ENCODE measurements at places on chromosomes 5 and 9. TPM values are rescaled to one million over a fixed set of nuclear protein-coding genes. Genes with fewer than 3 reads are reported as not detected.

The GTF2H2C gene
- total RNA-seq = 31.0 TPM

The TRPM6 gene
- total RNA-seq = not detected

The NR2F1 gene
- 85.3 TPM for total RNA-seq

The TSSK1B gene
- total RNA-seq = 0.26 TPM

All from epithelial cell of alveolus of lung (primary cell).